Effector CD4-positive, alpha-beta T cell (primary cell): ENCODE measurements at places on chromosomes 5 and 9.

GRCh38 chr9:81519816-81520495 lies 169.4 kb downstream of the TLE1 start:
- no peak for DNase-seq

GRCh38 chr5:104016646-104017045 lies 454.1 kb upstream of the NUDT12 start:
- DNase-seq = no peak

- no peak for DNase-seq
Measured at GRCh38 chr5:143025971-143026370, 255.8 kb downstream of the ARHGAP26 start.

GRCh38 chr5:158375531-158375930 lies 516.6 kb upstream of the CLINT1 start:
- DNase-seq = no peak

DNA sequence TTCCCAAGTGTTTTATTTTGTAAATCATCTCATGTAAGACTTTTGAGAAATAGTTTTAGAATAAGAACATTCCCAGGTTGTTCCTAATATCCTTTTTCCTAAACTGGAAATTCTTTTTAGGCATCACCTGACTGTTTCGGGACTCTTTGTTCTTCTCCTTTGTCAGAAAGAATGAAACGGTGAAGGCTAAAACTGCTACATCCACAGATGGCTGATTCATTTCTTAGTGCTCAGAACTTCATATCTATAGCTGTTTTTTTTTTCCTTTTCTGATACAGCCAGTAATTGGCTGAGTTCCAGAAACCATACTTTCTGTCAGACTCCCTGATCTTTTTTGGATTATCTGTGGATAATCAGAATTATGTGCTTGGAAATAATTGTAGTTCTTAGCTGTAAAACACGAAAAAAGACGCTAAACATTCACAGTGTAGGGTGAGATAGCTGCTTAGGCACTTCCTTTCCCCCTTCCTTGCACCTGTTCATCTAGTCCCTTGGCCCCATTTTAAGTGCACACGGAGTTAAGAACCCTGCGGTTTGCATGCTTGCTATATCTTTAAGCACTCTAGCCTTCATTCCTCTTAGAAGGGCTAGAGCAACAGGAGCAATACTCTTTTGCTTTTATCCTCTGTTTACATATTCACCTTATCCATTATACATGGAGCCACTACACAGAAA lies 283.9 kb downstream of the PJA2 start:
- DNase-seq = no peak

GRCh38 chr5:89435347-89435746 lies 552.4 kb upstream of the MEF2C start:
- no peak for DNase-seq

GRCh38 chr9:72205513-72205912 lies 56.3 kb downstream of the GDA start:
- no peak for DNase-seq

- no peak for DNase-seq
Measured at GRCh38 chr5:144230806-144231205, 60.1 kb downstream of the KCTD16 start.

- DNase-seq = no peak
Measured at GRCh38 chr9:130390390-130390789, 54.4 kb upstream of the ASS1 start.
